Left lobe of liver (tissue), 2 donors: ENCODE measurements at places on chromosomes 3 and 15. TPM values are rescaled to one million over a fixed set of nuclear protein-coding genes. Genes with fewer than 3 reads are reported as not detected.
A peak's percentile ranks its signal among the peaks of the same experiment; 100 is the strongest.

Gene CPN2
- total RNA-seq = 159 TPM

Gene ITPKA
- total RNA-seq = 0.91 TPM

Gene DCBLD2
- 10.0 TPM for total RNA-seq

- DNase-seq = no peak
Observed at GRCh38 chr15:64035525-64035924, 10.8 kb downstream of the DAPK2 start.

DNA sequence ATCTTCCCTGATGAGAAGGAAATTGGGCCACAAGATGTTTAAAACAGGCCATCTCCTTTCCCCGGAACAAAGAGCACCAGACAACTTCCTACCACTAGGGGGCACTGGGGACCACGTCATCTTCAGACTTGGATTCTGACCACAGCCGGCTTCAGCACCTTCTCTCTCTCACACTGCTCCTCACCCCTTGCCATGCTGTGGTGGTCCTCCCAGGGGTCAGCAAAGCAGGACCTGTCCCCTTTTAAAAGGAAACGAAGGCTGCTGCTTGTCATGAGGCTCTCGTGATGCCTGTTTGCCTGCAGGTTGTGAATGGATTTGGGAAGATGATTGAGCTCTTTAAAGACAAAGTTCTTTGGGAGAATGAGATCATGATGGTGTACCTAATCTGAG is 16.2 kb downstream of the RFT1 start:
- DNase-seq = peak; percentile 73
